CD4-positive, alpha-beta T cell treated with Interferon gamma for 1 hour (primary cell): ENCODE measurements at places on chromosomes 3 and 15.

GRCh38 chr3:111012388-111013248, 59.0 kb upstream of the NECTIN3 start:
- no peak for DNase-seq

DNA sequence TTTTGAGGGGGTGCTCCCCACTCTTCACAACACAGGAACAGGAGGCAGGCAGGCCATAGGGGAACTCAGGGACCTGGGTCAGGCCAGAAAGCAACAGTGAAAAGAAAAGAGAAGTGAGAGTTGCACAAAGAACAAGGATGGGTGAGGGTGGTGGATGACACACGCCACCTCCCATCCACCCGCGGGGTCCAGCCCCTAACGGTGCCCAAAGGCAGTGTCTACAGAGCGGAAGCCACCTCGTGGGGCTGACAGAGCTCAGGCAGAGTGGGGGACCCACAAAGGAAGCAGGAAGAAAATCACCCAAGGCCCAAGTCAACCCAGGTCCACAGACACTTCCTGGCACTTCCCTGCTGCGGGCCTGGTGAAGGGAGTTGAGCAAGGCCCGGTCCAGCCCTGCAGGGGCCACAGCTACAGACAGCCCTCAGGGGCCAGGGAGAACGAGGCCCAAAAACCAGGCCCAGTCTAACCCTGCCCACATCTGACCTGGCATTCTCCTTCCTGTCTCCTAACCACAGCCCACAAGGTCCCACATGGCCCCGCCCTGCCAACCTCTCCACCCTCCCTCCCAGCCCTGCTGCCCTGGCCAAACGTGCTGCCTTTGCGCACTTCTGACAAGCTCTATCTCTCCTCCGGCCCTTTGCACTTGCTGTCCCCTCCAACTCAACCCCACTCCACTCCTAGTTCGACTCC, 5.9 kb downstream of the NUP210 start:
- DNase-seq = peak; percentile 84

DNA sequence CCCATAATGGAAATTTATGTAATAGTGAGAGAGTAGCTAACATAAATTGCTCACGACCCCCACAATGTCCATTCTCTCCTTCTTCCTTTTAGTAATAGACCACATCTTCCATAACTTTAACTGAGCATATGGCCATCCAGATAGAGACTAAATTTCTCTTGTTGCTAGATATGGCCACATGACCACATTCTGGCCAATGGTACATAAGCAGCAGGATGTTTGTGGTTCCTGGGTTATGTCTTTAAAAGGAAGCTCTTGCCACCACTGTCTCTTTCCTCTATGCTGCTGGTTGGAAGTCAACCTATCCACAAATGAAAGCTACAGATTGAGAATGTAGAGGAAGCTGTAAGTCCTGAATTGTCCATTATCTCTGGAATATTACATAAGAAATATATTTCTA, 59.7 kb upstream of the NPHP3 start:
- no peak for DNase-seq

DNA sequence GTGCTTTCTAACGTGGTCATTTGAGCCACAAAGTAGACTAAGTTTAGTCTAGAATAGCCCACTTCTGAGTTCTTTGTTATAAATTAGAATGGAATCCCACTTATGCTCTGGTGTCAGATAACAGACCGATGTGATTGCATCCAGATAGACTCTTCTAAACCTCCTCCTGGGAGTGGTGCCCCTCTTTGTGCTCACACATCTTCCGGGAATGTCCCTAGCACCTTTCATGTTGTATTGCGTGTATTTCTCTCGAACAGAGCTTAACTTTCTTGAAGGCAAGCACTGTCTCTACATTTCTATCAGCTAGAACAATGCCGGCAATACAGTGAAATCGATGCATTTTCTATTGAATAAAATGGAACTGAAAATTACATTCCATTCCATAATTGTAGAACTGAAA, 23.0 kb downstream of the CP start:
- no peak for DNase-seq

GRCh38 chr3:136235545-136235944, 14.6 kb upstream of the PCCB start:
- DNase-seq = no peak
